Stimulated activated naive CD4-positive, alpha-beta T cell treated with Interleukin-2 at 50 U/mL for 16 hours (primary cell): ENCODE measurements at places on chromosomes 7 and 10.

DNA sequence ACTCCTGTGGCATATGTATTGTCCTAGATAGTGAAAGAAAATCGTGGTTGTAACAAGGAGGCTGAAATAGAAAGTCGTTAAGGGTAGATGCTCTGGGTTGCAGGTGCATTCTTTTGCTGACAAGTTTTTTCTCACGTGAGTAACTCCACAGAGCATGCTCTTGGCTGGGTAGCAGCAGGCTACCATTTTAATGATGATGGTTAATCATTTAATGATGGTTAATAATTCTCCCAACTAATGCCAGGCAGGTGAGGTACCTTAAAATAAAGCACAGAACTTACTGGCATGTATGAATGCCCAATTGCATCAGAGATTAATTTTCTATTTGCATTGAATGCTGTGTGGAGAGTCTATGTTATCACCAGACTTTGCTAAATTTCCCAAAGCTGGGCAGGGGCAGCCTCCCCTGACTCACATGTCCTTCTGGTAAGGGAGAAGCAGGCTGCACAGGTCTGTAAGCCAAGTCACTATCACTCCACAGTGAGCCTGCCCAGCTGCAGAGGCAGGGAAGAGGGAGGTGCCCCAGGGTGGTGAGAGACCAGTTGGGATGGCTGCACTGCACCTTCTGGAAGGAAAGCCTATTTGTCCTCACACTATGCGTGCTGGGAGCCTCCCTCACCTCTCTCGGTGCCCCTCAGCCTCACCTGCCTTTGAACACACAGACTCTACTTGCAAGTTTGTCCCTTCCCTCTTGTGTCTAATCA, 287.0 kb upstream of the IGFBP3 start:
- no peak for DNase-seq

DNA sequence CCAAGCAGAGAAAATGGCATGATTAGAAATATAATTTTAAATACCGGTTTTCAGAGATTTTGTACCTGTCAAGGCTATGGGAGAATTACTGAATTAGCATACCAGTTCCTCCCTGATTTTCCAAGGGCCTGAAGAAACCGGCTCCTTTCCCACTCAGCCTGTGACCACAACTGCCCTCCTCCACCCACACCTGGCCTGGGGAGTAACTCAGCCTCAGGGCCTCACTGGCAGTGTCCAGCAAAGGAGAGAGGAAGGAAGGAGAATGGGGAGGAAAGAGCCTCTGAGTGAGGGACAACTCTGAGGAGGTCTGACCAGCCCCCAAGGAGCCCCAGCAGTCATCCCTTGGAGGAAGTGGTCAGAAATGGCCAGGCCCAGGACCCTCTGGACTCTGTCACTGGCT, 98.0 kb upstream of the LYZL2 start:
- no peak for DNase-seq

DNA sequence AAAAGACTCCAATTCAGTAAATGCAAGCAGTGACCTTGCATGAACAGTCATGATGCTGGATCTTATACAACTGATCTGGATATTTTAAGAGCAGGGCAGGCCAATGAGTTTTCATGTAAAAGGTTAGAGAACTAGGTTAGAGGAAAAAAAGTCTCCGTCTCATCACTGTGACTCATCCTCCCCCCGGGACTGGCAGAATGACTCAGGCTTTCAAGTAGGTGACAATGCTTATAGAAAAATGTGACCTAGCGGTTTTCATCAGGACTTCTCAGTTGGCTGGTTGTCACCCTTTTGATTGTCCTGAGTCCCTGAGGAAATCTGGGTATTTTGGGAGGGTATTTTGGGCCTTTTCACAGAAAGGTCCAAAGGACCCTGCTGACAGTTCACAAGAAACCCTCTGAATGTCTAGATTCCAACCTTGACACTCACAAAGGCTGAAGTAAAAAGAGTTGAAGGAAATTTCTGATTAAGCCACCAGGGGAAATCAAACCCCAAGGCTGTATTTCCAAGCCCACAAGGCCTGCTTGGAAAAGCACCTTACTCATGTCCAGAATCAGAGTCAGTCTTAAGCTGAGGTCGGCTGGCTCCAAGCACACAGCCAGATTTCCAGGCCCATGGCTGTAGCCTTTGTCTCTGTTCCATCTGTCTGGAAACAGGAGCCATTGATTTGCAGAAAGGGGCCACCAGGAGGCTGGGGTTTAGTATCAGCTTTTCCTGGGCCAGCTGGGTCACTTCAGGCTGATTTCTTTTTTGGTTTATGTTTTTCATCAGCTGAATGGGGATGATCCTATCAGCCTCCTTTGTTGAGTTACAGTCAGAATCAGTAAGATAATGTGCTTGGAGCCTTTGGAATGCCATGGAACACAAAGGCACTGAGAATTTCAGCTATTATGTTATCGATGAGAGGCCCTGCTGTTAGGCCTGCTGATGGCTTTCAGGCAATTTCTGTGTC, 226.4 kb upstream of the HABP2 start:
- peak; percentile 8 for DNase-seq

DNA sequence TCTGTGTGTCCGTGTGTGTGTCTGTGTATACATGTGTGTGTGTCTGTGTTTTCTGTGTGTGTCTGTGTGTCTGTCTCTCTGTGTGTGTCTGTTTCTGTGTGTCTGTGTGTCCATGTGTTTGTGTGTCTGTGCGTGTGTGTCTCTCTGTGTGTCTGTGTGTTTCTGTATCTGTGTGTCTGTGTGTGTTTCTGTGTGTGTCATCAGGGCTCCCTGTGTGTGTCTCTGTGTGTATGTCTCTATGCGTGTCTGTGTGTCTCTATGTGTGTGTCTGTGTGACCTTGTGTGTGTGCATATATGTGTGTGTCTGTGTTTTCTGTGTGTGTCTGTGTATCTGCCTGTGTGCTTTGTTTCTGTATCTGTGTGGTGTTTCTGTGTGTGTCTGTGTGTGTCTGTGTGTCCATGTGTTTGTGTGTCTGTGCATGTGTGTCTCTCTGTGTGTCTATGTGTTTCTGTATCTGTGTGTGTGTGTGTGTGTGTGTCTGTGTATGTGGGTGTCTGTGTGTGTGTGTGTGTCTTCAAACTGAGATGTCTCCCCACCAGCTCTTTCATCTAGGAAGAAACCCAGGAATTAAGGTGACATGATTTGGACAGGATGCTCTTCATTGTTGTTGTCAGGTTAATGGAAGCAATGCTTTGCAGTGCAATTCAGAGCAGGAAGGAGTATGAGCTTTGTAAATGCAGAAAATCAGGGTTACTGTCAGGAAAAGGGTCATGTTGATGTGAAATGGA, 20.7 kb upstream of the PPIF start:
- no peak for DNase-seq

DNA sequence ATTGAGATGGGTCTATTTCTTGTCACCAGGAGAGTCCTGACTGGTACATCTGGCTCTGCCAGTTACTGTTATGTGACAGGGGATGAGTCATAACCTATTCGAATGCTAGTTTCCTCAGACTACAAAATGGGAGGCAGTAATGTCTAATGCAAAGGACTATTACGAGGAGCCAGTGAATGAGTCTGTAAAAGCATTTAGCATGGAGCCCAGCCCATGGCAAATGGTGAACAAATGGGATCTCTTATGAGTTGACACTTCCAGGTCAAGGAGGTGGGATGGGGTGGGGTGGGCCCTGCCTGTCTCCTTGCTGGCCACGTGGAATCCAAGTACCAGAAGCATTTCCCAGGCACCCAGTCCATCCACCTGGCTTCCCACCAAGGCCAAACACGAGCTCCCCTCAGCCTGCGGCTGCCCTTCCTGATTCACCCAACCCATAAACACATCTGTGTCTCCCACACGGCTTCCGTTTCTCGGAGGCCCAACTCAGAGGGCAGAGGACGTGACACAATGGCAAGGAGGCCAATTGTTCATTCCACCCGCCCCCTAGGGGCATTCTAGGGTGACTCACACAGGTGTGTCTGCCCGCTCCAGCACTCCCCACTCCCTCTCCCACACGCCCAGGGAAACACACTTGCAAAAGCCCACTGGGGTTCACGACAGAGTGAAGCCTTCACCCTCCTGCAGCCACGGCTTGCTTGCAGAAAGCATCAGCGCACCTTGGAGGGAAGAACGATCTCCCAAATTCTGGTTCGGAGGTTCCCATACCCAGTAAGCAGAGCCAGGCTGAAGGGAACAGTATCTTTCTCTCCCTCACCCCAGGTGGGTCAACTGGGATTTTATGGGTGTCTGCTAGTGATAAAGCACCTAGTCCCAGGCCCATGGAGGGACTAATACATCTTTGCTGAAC, 109.8 kb downstream of the SH3PXD2A start:
- peak; percentile 79 for DNase-seq

GRCh38 chr10:117352724-117353123, 22.5 kb downstream of the PDZD8 start:
- no peak for DNase-seq

- no peak for DNase-seq
Measured at GRCh38 chr7:70795948-70796347, 336.0 kb upstream of the GALNT17 start.

GRCh38 chr7:43104874-43105520, 7.5 kb upstream of the HECW1 start:
- no peak for DNase-seq

- DNase-seq = no peak
Measured at GRCh38 chr10:63200431-63200830, 67.3 kb downstream of the NRBF2 start.

DNA sequence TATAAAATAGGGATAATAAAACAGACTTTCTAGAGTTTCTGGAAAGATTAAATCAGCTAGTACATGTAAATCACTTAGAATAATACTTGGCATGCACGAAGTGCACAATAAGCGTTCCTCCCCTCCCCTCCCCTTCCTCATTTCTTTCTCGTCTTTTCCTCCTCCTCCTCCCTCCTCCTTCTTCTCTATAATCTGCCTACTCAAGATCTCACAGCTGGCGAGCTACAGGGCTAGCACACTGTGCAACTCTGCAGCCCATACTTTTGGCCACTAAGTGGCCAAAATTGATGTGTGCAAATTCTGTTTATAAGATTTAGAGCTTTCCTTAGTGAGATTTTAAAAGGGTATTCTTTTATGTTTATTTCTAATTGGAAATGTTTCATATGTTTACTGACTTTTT, 565.3 kb downstream of the PHTF2 start:
- DNase-seq = no peak

GRCh38 chr10:126569513-126570244, 100.8 kb downstream of the C10orf90 start:
- no peak for DNase-seq

DNA sequence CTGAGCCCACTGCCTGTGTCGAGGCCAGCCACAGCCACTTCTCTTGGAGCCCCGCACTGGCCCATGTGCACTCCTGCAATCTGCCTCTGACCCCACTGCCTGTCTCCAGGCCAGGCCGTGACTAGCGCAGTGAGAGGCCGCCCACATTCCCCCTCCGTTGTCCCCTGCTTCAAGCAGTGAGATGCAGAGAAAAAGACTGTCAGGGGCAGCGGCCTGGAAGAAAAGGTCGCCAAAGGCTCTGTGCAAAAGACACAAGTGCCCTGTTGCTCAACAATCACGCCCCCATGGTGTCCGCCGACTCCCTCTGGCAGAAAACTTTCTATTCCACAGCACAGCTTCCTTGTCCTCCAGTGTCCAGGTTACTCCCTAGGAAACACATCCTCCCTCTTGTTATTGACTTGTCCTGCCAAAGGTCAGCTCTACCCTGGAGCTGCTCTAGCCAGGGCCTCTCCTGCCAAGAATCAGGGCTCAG, 9.9 kb downstream of the FAM131B start:
- DNase-seq = no peak

GRCh38 chr10:61761825-61762217, 99.1 kb downstream of the CABCOCO1 start:
- DNase-seq = no peak

- no peak for DNase-seq
Measured at GRCh38 chr10:68561865-68562649, 1.9 kb downstream of the TET1 start.

DNA sequence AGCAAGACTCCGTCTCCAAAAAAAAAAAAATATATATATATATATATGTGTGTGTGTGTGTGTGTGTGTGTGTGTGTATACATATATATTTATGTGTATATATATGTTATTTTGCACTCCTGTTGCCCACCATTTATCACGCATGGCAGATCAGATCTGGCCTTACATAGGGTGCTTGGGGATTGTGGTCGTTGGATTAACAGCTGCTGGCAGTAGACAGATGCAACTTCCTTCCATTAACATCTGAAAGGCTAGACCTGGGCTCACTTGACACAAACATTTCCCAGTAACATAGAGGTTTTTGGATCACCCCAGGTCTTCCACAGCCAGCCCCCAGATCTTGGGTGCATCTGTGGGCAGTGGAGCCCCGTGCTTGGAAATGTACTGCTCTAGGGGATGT, 40.8 kb upstream of the DLD start:
- no peak for DNase-seq

GRCh38 chr10:34180749-34181148, 634.3 kb downstream of the PARD3 start:
- DNase-seq = no peak

DNA sequence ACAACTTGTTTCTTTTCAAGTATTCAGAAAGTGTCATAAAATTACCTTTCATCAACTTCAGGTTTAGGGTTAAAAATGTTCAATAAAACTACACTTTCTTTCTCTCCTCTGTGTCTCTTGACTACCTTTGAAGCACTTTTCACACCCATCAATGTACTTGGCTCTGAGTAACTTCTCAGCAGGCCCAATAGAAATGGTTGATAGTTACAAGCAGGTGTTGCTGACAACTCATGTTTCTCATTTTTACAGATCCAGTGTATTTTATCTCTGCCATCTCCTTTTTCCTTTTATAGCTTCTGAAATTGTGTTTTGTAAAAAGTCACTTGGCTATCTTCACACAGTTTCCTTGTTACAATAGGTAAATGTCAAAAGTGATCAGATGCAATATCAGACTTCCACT, 348.0 kb downstream of the PHTF2 start:
- DNase-seq = no peak

DNA sequence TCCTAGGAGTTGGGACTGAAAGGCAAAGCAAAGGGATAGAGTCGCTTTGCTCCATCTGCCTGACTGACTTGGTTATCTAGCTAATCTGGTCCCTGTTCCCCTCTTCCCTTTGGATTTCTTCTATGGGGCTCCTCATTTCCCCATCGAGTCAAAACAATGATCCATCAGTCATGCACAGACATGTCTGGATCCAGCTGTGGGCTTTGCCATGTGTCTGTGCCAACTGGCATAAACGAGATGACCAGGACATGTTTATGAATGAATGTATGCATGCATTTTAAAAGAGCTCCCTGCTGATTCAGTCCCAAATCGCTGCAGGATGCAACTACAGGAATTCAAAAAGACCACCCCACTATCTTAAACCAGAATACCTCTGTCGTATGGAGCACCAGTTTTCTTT, 122.0 kb downstream of the ARL4A start:
- no peak for DNase-seq

- DNase-seq = no peak
Measured at GRCh38 chr7:84250452-84250851, 55.9 kb upstream of the SEMA3A start.

GRCh38 chr10:102394801-102395399, 605 bp upstream of the NFKB2 start:
- DNase-seq = peak; percentile 74

GRCh38 chr10:120262857-120263547, 194.0 kb upstream of the PLPP4 start:
- DNase-seq = no peak
